ENCODE measurements at places on chromosomes 5 and 9.

GRCh38 chr5:125409234-125409860 lies 662.9 kb upstream of the ZNF608 start:
- no peak for ATAC-seq

DNA sequence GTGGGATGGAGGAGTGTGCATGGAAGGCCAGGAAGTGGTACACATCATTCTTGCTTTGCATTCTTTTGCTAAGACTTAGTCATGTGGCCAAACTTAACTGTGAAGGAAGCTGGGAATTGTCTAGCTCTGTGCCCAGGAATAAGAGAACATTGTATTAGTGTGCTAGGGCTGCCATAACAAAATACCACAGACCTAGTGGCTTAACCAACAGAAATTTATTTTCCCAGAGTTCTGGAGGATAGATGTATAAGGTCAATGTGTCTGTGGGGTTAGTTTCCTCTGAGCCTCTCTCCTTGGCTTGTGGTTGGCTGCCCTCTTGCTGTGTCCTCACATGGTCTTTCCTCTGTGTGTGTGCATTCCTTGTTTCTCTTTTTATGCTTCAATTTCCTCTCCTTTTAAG lies 32.4 kb downstream of the NNT start:
- ATAC-seq, result no peak

DNA sequence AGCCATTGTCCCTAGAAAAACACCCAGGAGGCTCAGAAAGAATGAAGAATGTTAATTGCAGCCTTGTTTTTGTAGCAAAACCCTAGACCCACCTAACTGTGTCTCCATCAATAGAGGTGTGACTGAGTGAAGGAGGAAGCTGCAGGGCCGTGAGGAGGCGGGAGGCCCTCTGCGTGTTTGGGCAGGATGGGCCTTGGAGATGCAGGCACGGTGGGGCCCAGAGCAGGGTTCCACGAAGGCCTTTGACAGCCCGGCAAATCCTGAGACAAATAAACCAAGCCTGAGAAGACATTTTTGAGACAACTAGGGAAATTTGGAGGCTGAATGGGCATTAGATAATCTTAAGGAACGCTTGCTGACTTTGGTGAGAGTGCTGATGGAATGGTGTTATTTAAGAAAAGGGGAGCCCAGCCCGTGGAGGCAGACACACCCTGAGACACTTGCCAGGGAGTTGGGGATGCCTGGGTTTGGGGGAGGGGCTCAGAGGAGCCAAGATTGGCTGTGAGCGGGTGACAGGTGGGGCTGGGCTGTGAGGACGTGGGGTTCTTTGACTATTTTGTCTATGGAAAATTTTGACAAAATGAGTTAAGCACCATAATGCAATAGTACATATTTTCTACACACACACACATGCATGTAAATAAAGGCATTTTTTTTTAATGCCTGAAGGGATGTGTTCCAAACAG lies 48.8 kb downstream of the BARX1 start:
- ATAC-seq, result no peak

- no peak for ATAC-seq
These were observed 28.3 kb downstream of the IARS1 start for GRCh38 chr9:92265154-92265553.

DNA sequence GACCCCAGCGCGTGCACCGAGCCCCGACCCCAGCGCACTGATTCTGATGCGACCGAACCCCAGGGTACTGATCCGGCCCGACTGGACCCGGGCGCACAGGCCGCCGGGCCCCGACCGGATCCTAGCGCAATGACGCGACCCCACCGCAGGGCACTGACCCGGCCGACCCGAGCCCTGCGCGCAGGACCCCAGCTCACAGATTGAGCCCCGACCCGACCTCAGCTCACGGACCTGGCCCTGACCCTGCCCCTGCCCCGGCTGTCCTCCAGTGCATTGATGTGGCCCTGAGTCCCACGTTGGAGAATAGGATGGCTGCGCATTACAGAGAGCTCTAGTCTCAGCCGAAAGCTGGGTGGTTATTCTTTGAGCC lies 438 bp downstream of the TRIP13 start:
- ATAC-seq, result peak; percentile 13

DNA sequence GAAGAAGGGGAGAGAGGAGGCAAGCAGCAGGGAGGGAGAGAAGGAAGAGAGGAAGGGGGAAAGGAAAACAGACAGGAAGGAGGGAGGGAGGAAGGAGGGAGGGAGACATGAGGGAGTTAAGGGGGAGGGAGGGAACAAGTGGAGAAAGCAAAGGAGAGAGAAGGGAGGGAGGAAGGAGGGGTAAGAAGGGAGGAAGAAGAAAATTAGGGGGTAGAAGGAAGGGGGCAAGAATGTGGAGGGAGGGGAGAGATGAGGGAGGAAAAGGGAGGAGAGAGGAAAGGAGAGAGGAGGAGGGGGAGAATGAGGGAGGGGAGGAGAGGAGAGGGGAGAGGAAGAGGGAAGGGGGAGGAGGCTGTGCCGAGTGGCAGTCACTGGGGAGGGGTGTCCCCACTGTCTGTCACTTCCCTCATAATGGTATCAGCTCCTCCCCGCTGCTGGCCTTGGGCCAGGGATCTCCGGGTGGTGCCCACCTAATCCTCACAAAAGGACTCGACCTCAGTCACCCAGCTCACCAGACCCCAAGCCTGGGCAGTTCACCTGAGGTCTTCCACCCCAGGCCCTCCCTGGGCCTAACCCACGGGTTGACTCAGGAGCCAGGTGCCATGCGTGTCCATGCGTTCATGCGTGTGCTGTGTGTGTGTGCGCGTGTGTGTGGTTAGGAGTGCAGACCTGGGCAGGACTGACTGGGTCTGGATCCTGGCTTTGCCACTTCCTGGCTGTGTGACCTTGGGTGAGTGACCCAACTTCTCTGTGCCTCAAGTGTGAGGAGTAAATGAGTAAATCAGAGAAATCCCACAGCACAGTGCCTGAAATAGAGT lies 18.1 kb downstream of the C9orf50 start:
- ATAC-seq, result peak; percentile 72

DNA sequence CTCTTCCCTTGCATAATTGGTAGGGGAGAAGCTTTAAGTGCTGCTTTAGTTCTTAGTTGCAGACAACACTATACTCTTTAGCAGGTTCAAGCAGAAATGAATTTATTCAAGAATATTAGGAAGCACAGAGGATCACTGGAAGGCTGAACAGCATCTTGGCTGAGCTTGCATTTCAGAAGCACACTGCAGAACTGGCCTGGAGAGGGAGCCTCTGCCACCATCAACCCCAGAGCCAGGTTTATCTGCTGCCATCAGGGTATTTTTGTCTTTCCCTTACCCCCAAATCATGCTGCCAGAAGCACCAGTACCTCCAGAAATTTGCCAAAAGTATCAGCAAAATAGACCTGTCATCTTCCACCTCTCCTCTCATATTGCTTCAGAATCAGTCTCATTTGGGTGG lies 440.7 kb downstream of the DMAC1 start:
- ATAC-seq, result no peak

- ATAC-seq, result no peak
These were observed 582.2 kb downstream of the CETN3 start for GRCh38 chr5:89827359-89827758.

GRCh38 chr5:169566202-169566601 lies 17.4 kb upstream of the SPDL1 start:
- no peak for ATAC-seq

DNA sequence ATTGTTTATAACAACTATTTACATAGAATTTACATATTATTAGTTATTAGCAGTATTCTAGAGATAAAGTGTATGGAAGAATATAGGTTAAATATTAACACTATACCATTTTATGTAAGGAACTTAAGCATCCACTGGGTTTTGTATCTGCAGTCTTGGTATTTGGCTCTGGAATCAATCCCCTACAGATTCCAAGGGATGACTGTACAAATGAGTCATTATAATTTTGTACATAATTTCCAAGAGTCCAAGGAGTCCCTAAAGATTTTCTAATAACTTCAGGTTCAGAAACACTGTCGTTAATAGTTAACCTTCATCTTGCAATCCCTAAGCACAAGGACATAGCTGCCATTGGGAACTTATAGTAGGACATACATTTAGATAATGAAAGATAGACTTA lies 254.8 kb upstream of the PDE4D start:
- no peak for ATAC-seq

- ATAC-seq, result no peak
These were observed at the start of gene PCDHGA3 for GRCh38 chr5:141343242-141343952. Gene PCDHGA3 (plus strand): TSS chr5:141343829. CDS start chr5:141344034, 205 bp downstream.

- no peak for ATAC-seq
These were observed 168.0 kb upstream of the SPRY4 start for GRCh38 chr5:142492781-142493281.

DNA sequence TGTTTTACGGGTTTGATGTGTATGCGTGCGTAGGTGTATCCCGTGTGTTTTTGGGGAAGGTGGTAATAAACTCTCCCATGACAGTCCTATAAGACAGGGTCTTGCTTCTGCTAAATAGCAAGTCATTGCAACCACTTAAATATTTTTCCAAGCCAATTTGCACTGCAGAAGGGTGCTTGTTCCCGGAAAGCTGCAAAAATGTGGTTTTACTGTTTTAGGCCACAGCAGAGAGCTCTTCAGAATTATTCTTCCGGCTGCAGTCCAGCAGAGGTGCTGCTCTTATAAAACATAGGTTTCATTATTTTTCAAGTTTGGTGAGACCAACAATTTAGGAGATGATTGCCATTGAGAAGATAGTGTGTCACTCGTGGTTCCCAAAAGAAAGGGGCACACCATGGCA lies 192.8 kb downstream of the NTRK2 start:
- no peak for ATAC-seq
